Activated CD8-positive, alpha-beta memory T cell treated with anti-CD3 and anti-CD28 coated beads for 1 hour (primary cell): ENCODE measurements at places on chromosomes 6 and 20.

- no peak for DNase-seq
These were observed 167.4 kb downstream of the SASH1 start for GRCh38 chr6:148509800-148510581.

DNA sequence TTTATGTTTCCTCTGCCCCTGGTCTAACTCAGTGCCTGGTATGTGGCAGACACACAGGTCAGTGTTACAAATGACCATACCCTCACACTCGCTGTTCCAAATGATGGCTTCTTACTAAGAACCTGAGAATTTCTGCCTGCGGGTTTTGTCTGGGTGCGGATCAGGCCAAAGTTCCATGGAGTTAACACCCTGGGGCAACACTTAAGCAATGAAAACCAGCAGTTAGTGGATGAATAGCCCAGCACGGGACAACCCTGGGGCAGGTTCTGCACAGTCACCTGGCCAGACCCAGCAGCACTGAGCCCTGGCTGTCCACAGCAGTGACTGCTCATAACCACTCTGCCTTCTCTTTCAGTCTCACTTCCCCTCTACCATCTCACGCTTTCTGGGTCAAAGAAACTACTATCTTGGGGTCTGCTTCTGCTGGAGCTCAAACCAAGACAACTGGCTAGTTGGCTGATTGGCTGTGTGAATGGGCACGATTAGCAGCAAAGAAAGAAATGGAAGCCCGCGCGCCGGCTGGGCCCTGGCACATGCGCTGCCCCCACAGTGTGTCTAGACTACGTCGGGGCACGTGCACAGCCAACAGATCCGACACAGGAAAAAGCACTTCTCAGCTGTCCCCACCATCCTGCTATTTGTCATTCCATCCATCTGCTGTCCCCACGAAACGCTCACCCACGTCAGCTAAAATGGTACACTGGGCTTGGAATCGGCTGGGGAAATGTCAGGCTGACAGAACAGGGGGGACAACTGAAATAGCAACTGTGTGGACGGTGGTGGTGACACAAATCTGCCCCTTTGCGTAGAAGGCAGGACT, 36.6 kb downstream of the MGME1 start:
- DNase-seq, result no peak

DNA sequence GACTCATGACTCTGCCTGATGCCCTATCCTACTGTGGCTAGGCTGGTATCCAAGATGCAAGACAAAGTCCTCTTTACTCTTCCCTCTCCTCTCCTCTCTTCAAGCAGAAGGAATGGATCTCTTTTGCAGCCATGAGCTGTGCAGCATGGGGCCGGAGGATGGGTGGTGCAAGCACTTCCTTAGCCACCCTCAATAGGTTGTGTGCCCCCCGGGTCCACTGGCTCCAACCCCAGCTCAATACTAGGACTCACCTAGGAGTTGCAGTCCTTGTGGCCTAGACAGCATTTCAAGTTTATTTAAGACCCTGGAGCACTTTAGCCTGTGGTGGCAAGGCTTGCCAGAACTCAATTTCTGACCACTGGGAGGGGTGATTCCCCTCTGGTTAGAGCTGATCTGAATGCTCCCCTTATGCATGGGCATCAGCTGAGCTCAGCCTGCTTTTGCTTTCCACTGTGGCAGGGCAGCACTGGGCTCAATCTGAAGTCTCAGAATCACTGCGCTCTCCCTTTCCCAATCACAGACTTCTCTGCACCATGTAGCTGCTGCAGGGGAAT, 29.0 kb upstream of the GRM4 start:
- no peak for DNase-seq

DNA sequence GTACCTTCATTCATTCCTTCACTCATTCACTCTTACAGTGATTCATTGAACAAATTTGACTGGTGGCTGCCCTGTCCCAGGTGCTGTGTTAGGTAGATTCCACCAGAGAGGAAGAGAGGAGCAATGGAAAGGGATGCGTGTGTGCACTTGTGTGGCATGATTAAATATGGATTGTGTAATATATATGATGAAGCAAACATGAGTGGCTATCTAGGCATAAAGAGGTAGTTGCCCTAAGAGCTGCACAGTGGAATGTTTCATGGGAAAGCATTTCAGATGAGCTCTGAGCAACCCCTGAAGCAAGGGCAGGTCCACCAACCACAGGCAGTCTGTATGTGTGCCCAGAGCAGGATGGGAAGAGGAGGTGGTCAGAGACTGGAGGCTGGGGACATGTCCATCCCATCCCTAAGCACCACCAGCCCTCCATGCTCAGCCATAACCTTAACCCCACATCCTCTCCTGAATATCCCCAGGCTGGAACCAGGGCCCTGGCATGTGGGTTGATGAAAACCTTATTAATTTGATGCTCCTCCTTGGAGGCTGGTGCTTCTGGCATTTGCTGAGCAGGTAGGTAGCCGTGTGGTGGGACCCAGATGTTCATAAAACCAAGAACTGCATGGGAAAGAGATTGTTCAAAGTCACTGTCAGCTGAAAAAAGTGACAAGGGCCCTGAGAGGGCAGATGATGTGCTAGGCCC, 226.2 kb downstream of the SYNDIG1 start:
- no peak for DNase-seq

DNA sequence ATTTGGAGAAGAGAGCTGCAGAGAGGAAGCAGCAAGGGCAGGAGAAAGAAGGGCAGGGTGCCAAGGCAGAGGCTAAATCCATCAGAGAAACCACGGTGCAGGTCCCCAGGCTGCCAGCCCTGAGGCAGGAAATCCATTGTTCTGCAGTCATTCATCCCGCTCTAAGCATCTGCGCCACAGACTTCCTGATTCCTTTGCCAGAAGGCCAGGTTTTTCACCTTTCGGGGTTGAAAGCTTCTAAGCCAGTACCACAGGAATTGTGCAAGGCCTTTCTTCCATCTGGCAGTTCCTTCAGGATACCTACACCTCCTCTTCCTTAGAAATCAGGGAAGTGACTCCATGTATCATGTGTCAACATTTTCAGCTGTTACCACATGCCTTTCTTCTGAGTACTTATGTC, 45.6 kb downstream of the ADGRF5 start:
- no peak for DNase-seq
